M059J (cell line): ENCODE measurements at places on chromosomes 5 and 9. TPM values are rescaled to one million over a fixed set of nuclear protein-coding genes. Genes with fewer than 3 reads are reported as not detected.

Gene GHR
- total RNA-seq, result 0.05 and 0.57 TPM in 2 replicates

Gene LCN9
- not detected in 2 replicates for total RNA-seq

Gene MEIKIN
- total RNA-seq, result not detected in 2 replicates

Gene PCDHB15
- 0.17 TPM in 1 of 2 replicates, not detected in the other for total RNA-seq

Gene KIF4B
- 0.07 and 0.10 TPM in 2 replicates for total RNA-seq

- peak; percentile 50 for DNase-seq
Measured at GRCh38 chr9:70013598-70014196, 30.0 kb upstream of the MAMDC2 start.

DNA sequence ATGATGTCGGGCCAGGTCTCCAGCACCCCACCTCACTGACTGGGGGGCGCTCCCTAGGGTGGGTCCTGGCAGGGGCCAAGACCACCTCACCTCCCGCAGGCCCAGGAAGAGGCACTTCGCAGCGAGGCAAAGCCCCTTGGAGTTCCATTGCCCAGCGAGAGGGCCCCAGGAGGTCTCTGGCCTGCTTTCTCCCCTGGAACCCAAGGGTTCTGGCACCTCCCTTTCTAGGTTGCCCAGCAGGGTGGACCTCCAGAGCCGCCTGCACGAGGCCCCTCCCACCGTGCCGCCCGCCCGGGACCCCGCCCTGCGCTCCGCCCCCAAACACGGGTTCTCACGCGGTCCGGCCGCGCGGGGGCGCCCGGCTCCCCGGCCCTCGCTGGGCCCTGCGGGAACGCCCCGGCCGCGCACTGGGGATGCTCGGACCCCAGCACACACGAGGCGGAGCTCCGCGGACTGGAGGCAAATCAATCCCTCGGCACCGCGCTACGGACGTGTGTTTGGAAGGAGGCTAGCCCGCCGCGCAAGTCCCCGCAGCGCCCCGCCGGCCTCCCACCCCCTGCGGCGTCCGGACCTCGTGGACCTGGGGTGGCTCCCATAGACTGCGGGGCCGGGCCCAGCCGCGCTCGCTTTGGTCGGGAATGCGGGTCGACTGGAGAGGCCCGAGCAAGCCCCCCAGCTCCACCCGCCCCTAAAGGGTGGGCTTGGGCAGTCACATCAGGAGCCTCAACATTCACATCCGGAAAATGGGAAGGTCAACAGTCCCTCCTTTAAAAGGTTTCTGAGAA is 99.5 kb upstream of the LMX1B start:
- DNase-seq, result no peak

- DNase-seq, result no peak
Measured at GRCh38 chr9:77595426-77596095, 52.6 kb downstream of the GNA14 start.

DNA sequence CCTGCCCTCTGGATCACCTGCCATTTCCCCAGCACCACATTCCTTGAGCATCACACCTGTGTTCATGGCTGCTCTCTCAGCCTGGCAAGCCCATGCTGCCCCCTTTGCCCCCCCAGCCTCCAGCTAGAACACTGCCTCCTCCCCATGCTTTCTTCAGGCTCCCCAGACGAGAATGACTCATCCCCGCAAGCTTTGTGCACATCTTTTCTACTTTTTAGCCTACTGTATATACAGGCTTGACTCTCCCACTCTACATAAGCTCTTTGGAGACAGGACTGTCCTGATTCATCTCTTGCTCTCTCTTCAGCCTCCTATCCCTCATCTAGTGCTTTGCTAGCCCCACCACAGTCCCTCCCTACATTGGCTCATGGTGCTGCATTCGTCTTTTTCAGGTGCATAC is 19.9 kb upstream of the GLIPR2 start:
- no peak for DNase-seq

DNA sequence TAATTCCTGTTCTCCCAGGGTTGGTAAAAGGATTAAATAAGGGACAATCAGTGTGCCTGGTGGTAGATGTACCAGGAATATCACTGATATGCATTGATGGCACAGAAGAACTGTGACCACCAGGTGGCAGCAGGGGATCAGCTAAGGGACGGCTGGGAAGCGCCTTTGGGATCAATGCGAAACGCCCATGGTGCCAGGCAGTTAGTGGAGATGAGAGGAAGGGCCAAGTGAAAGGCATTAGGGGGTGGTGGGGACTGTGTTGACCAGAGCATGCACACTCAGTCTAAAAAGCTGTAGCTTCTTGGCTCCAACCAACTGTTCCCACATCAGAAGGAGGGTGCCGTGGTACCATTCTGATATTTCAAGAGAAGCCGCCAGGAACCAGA is 55.6 kb downstream of the ARHGEF37 start:
- DNase-seq, result peak; percentile 66

GRCh38 chr9:7640231-7640630 is 159.3 kb downstream of the DMAC1 start:
- no peak for DNase-seq

- peak; percentile 32 for DNase-seq
Measured at GRCh38 chr5:38782180-38782835, 63.5 kb upstream of the OSMR start.

DNA sequence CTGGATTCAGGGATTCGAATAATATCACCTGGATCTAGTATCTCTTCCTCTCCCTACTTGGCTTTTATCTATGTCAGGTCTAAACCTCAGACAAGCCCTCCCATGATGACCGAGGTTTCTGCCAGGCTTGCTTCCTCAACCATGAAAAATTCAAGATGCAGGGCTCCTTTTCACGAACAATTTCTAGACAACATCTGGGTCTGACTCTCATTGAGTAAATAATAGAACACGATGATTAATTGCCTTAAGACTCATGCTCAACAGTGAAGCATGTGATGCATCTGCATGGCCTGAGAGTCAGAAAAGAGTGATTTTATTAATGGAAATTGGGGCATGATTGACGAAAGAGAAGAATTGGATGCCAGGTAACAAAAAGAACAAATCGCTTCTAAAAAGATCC is 277.2 kb upstream of the ZNF608 start:
- DNase-seq, result no peak
